ENCODE measurements at places on chromosomes 5 and 9. TPM values are rescaled to one million over a fixed set of nuclear protein-coding genes. Genes with fewer than 3 reads are reported as not detected.

DNA sequence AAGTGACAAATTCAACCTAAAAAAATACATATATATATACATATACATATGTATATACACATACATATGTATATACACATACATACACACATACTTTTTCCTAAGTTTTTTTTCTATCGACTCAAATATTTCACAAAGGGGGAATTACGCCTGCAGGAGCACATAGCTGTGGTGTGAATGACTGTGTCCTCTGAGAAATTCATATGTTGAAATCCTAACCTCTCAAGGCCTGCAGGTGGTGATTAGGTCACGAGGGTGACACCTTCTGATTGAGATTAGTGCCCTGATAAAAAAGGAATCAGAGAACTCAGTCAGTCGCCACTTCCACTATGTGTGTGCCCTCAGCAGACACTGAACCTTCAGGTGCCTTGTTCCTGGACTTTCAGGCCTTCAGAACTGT lies 248.7 kb downstream of the SEMA5A start:
- H3K36me3 ChIP-seq, result no peaks in the 10 kb centered on the region
- no peak overlapping the region for H3K27ac ChIP-seq
- no peak overlapping the region for H3K4me3 ChIP-seq
- H3K27me3 ChIP-seq, result no peaks in the 10 kb centered on the region
- DNase-seq, result no peak

Gene EPB41L4B
- 0.16 TPM for total RNA-seq

Gene FBN2
- not detected for total RNA-seq

- H3K36me3 ChIP-seq, result no peaks in the 10 kb centered on the region
- H3K27me3 ChIP-seq, result no peaks in the 10 kb centered on the region
- H3K4me1 ChIP-seq, result peaks cover 3% of the 10 kb centered on the region
- no peak overlapping the region for H3K4me3 ChIP-seq
- H3K27ac ChIP-seq, result no peak overlapping the region
Measured at GRCh38 chr5:53002491-53002890, 13.3 kb downstream of the ITGA2 start.

All from T-cell (primary cell).